CD4-positive, alpha-beta T cell (primary cell): ENCODE measurements at places on chromosomes 16 and 17.

DNA sequence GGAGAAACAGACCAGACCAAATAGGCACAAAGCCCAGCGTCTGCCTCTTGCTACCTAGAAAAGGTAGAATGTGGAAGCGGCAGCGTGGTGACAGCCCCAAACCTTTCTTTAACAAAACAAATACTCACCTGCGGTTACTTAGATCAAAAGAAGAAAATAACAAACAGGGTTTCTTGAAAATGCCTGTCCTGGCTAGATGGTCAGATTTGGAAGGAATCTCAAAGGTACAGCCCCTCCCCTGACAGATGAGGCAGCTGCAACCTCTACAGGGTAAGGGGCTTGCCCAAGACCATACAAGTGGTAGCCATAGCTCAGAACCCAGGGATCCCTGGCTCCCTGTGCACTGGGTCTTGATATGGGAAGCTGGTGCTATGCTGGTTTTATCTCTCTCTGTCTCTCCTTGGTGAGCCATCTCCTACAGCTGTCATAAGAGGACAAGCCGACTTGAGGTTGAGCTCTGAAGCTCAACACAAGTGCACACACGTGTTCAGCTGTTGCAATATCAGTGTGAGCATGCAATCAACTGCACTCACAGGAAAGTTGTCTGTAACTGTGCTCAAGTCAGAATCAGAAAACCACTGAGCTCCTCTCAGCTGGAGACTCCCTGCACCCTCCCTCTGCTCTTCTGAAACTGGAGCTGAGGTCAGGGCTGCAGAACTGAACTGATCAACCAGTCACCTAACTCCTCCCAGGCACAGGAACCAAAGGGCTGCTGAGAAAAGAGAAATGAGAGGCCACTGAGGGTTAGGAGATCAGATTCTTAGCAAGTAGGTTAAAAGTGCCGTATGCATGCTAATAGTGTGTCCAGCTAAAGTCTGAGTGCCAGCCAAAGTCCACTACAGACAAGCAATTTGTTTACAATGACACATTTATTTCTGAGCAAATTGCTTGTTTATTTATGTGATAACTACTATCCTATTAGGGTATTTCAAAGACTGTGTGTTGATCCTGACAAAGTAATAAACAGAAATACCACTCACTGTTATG is 6.1 kb upstream of the RNF157 start:
- no peak for DNase-seq

GRCh38 chr17:50048146-50048720 is 7.7 kb upstream of the ITGA3 start:
- no peak for DNase-seq

DNA sequence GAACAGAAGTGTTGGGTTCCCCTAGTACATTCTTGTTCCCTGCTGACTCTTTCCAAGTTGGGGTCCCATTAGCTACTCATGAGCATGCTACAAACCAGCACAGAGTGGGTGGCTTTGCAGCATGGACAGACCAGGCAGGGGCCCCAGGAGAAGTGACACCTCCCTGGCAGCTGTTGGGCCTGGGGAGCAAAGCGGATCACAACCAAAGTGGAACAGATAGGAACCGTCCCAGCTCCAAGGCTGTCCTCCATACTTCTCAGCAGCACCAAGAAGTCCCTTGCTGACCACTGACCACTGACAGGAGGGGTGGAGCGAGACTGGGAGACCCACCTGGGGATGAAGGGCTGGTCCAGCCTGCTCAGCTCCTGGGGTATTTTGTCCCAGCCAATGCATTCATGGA is 12.4 kb upstream of the GFAP start:
- no peak for DNase-seq

DNA sequence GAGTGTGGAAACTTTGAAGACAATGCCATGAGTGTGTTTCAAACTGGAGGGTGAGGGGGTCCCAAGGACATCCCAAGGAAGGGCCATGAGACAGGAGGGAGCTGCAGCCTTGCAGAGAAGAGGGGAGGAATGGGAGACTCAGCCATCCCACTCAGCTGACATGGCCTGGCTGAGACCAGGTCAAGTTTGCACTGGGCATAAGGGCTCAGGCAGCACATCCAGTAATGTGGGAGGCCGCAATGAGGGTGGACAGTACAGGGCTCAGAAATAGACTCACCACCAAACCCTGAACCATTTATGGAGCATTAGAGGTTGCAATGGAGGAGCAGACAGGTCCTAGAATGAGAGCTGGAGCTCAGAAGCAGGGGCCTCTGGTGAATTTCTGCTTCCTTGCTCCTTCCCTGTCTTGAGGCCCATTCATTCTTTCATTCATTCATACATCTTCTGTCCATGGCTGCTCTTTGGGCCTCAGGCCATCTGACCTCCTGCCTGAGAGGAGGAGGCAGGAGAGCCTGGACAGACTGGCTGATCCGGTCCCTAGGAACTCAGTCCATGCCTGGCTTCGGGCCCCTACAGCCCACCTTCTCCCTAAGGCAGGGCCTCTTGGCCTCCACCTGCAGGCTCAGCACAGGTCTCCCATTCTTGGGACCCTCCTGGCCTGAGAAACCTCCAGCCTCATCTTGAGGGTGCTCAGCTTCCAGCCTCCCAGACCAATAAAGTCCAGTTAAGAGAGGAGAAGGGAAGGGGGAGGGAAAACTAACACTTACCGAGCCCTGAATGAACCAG is 70.5 kb upstream of the CDH5 start:
- DNase-seq, result no peak

DNA sequence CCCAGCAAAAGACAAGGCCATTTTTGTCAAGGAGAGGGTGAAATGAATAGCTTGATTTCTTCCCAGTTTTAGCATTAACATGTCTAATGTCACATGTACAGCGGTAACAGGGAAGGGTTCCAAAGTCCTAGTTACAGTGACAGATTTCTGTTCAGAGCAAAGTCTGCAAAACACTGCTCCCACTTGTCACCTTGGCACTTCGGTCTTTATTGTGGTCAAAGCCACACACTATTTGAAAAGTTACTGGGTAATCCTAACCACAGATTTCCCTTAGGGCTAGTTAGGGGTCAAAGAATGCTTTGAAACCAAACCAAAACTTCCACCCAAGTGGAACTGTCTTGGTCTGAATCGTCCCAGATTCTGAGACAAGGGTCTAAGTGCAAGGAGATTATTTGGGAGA is 455.6 kb downstream of the HS3ST3B1 start:
- DNase-seq, result no peak

DNA sequence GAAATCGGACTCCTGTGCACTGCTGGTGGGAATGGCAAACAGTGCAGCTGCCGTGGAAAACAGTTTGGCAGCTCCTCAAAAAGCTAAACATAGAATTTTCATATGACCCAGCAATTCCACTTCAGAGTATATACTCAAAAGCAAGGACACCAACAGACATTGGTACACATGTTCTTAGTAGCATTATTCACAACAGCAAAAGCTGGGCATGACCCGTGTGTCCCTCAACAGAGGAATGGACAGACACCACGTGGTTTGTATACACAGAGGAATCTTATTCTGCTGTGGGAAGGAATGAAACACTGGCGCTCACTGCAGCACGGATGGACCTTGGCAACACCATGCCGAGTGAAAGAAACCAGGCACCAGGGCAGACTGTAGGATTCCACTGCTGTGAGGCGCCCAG is 16.0 kb downstream of the NPTX1 start:
- no peak for DNase-seq

DNA sequence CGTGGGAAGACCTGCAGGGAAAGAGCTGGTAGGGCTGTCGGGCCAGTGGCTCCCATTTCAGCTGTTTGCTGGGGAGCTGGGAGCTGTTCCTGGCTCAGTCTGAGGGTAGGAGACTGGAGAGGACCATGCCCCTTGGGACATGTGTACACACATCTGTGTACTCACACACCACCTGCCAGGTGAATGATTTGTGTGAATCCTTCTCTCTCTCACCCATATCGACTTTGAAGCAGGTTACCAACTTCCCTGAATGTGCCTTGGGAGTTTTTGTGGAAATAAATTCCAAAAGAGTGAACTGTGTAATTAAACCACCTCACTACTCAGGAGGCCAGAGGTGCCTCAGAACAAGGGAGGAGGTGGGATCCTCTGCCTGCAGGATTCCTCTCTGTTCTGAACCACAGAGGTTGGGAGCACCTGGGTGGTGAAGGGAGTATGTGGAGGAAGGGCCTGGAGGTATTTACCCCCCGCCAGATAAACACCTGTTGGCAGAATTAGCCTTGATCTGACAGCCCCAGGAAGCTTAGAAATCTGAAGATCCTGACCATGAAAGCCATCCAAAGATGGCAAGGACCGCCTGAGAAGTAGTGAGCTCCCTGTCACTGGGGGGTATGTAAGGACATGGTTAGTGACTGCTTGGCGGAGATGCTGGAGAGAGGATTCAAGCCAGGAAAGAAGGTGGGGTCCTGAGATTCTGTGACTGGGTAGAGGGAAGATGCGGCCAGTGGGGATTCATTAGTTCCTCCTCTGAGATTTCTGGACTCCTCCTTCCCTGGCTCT is 3.3 kb downstream of the ABCC3 start:
- DNase-seq, result no peak

GRCh38 chr17:5618476-5618875 is 34.2 kb upstream of the NLRP1 start:
- DNase-seq, result no peak

GRCh38 chr16:79124016-79124756 is 476.4 kb downstream of the MAF start:
- no peak for DNase-seq

- no peak for DNase-seq
These were observed 145.6 kb downstream of the ENGASE start for GRCh38 chr17:79220201-79220712.

- DNase-seq, result no peak
These were observed 24.8 kb upstream of the ALOX15 start for GRCh38 chr17:4666296-4666695.
